ENCODE measurements at places on chromosomes 12 and 14. TPM values are rescaled to one million over a fixed set of nuclear protein-coding genes. Genes with fewer than 3 reads are reported as not detected.

The CPNE6 gene
- not detected for total RNA-seq

The RND1 gene
- total RNA-seq = 14.4 TPM

The CACNA2D4 gene
- total RNA-seq = not detected

The SYCP3 gene
- not detected for total RNA-seq

The C1S gene
- 45.5 TPM for total RNA-seq

The RHOJ gene
- total RNA-seq = not detected

The CLEC7A gene
- not detected for total RNA-seq
